NCI-H2029 treated with DMSO at 0.1 percent for 48 hours (cell line): ENCODE measurements at places on chromosomes 12 and 14.

DNA sequence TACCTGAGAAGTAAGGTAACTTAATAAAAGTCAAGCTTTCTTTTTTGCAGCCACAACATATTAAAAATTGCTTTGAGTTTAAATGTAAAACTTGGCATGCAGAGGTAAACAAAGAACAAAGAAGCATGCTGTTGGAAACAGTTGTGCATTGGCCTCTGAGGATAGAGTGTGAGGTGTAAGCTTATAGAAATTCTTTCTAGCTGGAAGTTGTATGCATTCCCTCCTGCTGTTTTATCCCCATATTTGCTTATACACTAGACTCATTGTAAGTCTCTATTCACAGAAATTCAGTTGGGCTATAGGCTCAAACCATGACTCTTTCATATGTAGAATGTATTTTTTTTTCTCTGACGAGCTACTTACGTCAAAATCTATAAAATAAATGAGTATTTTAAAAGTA, 316.3 kb downstream of the SLC6A15 start:
- DNase-seq: no peak

DNA sequence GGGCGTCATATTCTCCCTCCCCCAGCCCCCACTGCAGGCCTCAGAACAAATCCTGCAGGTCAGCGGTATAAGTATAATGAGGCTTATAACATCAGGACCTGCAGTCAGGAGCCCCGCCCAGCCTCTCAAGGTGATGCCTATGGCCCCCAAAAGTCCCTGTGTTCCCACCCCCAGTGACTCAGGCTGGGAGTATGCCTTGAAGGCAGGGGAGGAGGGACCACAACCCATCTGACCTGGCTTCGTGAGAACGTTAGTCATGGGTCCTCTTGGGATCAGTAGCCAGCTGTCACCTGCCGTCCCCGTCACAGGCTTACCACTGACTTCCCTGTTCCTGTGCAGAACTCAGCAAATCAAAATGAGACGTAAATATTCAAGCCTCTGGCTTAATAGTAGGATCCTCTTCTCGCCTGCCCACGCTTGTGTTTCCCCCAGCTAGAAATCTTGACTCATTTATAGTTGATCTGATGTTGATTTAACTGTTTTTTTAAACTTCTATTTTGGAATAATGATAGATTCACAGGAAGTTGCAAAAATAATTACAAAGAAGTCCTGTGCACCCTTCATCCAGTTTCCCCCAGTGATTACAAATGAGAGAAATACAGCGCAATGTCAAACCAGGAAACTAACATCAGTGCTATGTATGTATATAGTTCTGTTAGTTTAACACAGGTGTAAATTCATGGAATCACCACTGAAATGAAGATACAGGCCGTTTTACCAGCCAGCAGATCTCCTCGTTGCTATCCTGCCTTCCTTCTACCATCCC, 107.5 kb downstream of the ADGRD1 start:
- no peak for DNase-seq

- no peak for DNase-seq
Measured at GRCh38 chr14:25953532-25954139, 644.2 kb downstream of the NOVA1 start.

GRCh38 chr12:67752226-67752732, 103.7 kb downstream of the DYRK2 start:
- no peak for DNase-seq

DNA sequence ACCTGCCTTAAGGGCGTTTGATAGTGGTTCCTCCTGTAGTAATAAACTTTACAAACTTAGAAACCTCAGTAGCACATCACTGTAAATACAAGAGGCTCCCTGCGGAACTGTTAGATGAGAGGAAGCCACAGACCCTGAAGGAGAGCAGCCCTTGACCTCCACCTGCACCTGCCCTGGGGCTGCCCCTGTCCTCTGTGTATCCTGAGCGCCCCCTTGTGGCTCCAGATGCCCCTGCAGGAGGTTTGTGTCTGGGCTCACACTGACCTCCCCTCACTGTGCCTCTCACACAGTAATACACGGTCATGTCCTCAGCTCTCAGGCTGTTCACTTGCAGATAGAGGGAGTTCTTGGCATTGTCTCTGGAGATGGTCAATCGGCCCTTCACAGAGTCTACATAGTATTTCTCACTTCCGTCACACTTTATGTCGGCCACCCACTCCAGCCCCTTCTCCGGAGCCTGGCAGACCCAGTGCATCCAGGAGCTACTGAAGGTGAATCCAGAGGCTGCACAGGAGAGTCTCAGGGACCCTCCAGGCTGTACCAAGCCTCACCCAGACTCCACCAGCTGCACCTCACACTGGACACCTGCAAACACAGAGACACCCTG, 1059.8 kb downstream of the TMEM121 start:
- no peak for DNase-seq

DNA sequence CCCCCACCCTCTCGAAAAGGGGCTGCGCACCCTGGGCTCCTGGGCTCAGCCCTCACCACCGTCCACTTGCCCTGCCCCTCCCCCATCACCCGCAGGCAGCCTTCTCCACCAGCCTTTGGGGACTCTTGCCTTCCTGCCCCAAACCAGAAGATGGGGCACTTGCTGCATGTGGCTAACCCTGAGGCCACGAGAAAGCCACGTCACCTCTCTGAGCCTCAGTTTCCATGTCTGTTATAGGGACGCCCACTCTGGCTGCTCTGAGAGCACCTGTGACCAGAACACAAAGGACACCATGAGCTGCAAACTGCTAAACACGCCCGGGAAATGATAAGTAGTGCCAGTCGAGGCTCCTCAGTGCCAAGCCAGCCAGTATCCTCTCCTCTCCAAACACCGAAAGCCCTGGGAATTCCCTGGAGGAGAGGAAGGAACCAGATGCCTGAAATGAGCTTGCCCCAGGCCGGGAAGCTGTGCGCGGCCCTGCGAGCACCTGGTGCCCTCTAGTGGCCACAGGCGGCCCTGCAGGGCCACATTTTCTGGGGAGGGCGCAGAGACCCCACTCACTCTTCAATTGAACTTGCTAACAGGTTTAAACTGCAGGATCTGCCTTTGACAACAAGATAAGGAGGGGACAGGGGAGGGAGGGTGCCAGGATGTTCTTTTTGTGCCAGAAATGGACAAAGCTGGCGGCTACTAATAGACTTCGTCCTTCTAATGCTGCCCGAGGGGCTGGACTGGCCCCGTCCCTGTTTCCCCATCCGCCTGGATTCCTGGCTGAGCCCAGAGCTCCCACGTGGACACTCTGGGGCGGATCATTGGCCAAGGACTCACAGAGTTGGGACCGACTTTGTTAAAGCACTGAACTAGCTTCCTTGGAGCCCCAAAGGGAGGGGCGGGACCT, 10.2 kb upstream of the SERPINA9 start:
- no peak for DNase-seq

- DNase-seq: no peak
Measured at GRCh38 chr14:73602994-73603393, 9.3 kb upstream of the ACOT6 start.

DNA sequence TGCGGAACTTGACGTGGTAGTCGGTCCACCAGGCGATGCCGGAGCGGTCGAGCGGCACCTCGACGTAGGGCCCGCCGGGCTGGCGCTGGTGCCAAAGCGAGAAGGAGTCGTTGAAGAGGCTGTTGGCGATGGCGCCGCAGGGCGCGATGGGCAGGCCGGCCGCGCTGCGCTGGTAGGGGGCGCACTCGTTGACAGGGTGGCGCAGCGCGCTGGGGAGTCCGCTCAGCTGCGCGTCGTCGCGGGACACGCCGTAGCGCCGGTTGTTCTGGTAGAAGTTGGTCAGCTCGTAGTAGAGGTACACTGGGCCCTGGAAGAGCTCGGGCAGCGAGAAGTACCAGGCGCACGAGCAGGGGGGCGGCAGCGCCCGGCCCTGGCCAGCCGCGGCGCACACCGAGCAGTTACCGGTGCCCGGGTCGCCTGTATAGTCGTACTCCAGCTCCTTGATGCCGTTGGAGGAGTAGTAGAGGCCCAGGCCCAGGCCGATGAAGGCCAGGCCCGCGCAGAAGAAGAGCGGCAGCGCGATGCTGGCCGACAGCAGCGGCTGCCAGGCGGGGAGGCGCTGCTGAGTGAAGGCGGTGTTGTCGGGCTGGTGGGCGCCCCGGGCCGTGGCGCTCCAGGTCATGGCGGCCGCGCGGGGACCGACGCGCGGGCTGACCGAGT, 482 bp downstream of the TMEM30B start:
- peak; percentile 80 for DNase-seq

DNA sequence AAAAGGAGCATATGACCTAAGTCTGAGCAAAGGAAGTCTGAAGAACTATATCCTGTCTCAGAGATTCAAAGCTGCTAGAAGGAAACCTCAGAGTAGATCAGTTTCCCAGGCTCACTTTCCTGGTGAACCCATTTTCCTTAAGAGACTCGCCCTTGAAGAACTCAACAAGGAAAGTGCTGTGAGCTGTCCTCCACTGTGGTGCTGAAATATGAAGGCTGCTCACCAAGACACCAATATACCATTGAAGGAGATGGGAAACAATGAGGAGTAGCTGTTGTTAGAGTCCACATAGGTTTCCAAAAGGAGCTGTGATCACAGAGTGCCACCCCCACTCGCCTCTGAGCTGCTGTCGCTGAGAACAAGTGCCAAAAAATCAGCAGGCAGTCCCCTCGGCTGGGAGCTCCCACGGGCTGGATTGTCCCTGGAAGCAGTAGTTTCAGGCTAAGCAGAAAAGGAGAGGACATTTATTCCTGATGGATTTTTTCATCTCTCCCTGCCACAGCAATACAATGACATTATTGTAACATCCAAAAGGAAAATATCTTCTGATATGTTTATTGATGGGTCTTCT, 282.1 kb downstream of the RPS29 start:
- DNase-seq: no peak

DNA sequence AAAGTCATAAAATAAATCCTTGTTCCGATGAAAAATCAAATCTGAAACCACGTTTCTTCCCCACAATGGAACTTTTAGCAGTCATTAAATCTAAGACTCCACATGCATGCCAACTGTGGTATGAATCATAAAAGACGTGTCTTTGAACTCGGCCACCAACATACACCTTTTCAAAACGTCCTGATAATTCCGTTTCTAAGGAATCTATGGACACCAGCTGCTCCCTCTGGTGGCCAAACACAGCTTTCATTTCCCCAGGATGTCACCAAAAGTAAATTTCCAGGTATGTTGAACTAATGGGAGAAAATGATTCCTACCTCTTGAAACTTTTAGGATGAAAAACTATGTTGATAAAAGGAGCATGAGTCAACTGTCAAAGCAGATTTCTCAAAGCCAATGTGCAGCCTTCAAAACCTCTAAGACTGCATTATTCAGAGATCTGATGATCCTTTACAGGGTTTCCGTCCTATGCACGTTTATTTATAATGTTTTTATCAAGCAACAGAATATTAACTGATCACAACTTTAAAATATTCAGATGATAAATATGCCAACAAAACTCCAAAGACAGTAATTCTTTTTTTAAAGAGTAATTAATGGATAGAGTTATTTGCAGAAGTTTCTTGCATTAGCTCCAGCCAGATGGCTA, 96.2 kb downstream of the CIT start:
- DNase-seq: peak; percentile 16

DNA sequence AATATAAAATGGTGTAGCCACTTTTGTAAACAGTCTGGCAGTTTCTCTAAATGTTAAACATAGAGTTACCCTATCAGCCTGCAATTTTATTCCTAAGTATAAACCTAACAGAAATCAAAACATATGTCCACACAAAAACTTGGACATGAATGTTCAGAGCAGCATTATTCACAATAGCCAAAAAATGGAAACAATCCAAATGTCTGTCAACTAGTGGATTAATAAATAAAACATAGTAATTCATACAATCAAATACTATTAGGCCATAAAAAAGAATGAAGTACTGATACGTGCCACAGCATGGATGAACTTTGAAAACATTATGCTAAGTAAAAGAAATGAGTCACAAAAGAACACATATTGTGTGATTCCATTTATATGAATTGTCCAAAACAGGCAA, 196.5 kb downstream of the NUAK1 start:
- DNase-seq: no peak

GRCh38 chr12:115646210-115646609, 631.3 kb downstream of the MED13L start:
- no peak for DNase-seq

DNA sequence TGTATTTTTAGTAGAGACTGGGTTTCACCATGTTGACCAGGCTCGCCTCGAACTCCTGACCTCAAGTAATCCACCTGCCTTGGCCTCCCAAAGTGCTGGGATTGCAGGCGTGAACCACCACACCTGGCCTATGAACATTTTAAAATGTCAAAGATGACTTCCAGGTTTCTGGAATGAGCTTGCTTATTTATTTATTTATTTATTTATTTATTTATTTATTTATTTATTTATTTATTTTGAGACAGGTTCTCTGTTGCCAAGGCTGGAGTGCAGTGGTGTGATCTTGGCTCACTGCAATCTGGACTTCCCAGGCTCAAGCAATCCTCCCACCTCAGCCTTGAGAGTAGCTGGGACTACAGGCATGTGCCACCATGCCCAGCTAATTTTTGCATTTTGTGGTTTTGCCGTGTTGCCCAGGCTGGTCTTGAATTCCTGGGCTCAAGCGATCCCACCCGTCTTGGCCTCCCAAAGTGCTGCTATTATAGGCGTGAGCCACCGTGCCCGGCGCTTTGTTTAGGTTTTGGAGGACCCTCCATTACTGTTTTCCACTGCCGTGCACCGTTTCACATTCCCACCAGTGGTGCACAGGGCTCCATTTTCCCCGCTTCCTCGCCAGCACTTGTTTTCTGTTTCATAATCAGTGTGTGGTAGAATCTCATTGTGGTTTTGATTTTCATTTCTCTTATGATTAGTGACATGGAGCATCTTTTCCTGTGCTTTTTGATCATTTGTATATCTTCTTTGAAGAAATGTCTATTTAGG, 6.4 kb upstream of the CFAP251 start:
- no peak for DNase-seq

DNA sequence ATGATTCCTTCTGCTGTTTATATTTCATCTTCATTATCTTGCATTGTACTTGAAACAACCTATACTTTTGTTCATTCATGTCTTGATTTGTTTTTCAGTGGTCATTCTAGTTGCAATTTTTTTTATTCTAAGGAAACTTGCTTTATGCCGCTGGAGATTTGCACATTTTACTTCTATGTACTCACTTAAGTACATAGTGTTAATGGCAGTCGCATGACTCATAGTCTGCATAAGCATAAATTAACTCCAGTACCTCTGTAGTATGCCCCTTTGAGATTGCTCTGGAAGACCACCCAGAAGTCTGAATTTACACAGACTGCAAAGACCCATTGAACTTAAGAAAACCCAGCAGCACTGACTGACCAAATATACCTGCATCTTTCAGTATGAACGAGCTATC, 77.0 kb downstream of the MSRB3 start:
- DNase-seq: no peak

DNA sequence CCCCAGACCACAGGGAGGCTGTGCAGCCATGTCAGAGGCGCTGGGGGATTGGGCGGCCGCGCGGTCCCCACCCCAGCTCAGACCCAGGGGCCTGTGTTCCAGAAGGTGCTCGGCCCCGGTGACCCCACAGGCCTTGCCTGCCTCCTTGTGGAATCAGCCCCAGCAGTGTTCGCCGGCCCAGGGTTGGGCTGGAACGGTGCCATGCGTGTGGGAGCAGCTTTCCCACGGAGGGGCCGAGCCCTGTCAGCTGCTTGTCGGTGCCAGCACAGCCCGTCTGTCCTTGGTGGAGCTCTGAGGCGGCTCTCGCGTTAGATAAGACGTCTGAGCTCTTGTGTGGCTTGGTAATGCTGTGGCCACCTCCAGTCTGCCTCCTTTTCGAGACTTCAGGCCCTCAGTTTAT, 8.5 kb downstream of the ZFYVE21 start:
- DNase-seq: no peak

- no peak for DNase-seq
Measured at GRCh38 chr12:48000878-48001504, 3.3 kb downstream of the COL2A1 start.
